HCT116 (cell line): ENCODE measurements at places on chromosomes 3 and 15. TPM values are rescaled to one million over a fixed set of nuclear protein-coding genes. Genes with fewer than 3 reads are reported as not detected.

DPPA4 gene
- total RNA-seq = 0.27 TPM

DNA sequence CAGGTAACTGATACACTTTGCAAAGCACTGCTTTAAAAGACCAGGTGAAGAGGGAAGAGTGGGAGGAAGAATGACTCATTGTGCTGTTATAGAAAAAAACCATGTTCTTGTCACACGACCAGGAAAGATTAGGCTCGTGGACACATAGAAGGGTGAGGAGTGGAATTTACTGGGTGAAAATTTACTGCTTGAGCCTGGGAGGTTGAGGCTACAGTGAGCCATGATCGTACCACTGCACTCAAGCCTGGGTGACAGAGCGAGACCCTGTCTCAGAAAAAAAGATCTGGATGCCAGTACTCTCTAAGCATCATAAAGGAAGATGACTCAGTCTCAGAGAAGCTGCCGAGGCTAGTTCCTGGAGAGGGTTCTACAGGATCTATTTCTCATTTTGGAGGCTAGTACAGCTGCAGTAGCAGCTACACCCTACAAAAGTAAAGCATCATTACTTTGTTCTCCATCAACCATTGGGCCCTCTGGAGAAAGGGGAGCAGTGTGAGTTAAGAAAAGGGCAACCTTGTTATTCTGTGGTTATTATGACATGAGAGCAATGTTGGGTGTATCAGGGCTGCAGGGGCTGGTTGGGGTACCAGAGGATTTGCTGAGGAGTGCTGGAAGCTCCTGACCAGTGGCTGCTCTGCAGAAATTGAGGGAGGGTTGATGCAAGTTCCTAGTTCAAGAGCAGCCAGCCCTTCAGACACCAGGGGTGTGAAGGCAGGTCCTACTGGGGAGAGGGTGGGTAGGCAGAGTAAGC lies 75.4 kb downstream of the CMTM8 start:
- peak overlapping the region; percentile 62 for H3K27ac ChIP-seq
- no peaks in the 10 kb centered on the region for H3K27me3 ChIP-seq
- peak; percentile 52 for DNase-seq
- no peaks in the 10 kb centered on the region for H3K36me3 ChIP-seq
- H3K4me3 ChIP-seq = peak overlapping the region; percentile 45

NAALADL2 gene
- 2.9 TPM for total RNA-seq

DNA sequence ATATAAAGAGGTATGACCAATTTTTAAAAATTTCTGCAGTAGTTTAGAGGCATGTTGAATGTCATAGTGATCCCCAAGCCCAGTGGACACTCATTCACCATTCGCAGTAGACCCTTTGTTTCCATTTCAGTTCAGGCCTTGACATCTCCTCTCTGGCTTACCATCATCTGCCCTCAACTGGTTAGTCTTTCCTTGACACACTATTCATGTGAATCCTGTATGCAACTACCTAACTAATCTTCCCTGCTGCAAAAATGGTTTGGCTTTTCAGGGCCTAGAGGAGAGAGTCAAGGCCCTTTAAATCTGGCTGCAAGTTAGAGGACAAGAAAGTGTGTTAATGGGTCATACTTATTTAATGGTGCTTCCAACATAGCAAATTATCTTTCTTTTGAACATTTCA lies 10.9 kb downstream of the APH1B start:
- H3K36me3 ChIP-seq = no peaks in the 10 kb centered on the region
- no peak overlapping the region for H3K4me3 ChIP-seq
- no peaks in the 10 kb centered on the region for H3K4me1 ChIP-seq
- DNase-seq = no peak
